Sigmoid colon (tissue), 7 donors: ENCODE measurements at places on chromosomes 3 and 15. TPM values are rescaled to one million over a fixed set of nuclear protein-coding genes. Genes with fewer than 3 reads are reported as not detected.

DNA sequence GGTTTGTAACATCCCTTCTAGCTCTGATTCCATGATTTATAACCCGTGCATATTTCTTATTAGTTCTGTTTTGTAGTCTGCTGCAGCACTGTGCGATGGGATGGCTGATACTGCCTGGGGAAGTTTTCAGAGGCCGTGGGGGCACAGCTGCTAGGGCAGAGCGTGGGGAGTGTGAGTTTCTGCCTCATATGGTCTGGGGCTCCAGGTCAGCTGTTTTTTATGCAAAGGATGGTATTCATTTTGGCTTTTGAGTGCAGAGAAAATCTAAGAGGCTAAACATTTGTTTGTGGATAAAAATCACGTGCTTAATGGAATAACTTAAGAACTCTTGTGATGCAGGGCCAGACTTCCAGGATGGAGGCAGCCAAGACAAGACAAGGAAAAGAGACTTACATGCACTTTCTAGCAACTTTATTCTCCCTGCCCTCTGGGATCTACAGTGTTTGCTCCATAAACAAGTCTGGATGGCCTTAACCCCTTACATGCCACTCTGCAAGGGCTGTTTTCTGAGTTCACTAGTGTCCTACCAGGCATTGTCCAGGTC, 45.5 kb upstream of the CFAP161 start:
- no peak for DNase-seq

- DNase-seq: no peak
Measured at GRCh38 chr3:148083526-148084182, 614.0 kb upstream of the AGTR1 start.

- no peak for DNase-seq
Measured at GRCh38 chr3:104546301-104546700, 820.4 kb upstream of the ALCAM start.

DNA sequence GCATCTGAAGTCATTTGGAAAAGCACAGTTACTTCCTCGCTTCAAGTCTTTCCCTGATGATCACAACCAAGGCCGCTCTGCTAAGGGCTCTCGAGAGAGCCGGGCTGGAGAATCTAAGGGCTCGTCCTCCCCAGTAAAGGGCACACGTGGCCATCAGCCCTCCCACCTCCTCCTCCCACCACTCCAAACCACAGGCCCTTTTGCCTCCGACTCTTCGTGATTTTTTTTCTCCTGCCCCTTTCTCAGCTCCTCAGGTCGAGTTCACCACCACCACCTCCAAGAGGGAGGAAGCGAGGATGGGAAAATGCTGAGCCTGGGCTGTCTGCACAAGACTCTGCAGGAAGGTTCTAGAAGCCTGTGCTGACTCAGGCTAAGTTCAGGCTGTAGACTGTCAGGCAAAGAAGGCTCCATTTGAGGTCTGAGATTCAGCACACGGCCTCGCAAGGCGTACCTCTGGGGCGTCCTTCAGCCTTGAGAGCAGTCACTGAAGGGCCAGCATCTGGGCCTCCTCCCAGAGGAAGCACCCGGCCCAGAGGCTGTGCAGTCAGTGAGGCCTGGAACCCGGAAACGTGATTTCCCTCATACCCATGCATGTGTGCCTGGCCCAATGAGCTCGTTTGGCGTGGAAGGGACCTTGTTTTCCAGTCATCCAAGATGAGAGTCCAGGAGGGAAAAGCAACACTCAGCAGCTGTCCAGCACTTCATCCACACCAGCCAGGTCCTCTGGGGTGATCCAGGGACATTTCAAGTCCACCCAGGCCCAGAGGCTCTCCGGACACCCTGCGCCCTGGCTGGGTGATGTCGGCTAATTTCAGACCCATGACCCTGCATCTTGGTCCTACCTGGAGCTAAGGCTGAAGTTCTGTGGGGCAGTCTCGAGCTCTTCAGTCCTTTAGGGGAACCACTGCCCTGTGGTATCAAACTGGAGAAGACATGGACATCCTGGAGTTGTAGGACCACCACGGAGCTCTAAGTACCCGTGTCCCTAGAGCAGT, 196.8 kb downstream of the XXYLT1 start:
- peak; percentile 51 for DNase-seq

GRCh38 chr15:94844538-94845389, 613.4 kb downstream of the MCTP2 start:
- DNase-seq: peak; percentile 79

The GPR171 gene
- total RNA-seq: 2.6 TPM

The SPINT1 gene
- total RNA-seq: 2.5 TPM

The PCOLCE2 gene
- total RNA-seq: 33.9 TPM

GRCh38 chr3:41111011-41111410, 88.3 kb upstream of the CTNNB1 start:
- DNase-seq: no peak

The MELTF gene
- total RNA-seq: 3.6 TPM

GRCh38 chr3:47909607-47910006, 106.6 kb downstream of the MAP4 start:
- no peak for DNase-seq

The MAGEL2 gene
- total RNA-seq: 0.54 TPM

DNA sequence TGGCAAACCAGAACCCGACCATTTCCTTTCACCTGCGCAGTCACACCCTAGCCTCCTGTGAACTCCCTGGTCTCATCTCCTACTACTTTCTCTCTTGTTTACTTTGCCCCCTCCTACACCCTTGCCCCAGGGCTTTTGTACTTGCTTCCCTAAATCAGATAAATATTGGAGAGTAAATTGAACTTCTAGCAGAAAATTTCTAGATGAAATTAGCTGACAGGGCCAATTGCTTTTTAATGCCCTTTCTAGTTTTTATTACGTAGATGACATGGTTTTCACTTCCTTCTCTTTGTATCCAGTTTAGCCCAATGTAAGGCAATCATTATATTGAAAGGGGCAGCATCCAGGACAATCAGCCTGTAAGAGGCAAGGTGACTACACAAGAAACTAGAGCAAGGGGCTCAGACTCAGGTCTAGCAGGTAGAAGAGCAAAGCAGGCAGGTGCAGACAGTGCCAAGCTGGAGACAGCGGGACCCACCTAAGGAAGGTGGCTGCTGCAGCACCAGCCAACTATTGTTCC, 56.2 kb upstream of the TOPAZ1 start:
- DNase-seq: no peak

- no peak for DNase-seq
Measured at GRCh38 chr15:68787609-68788263, 33.0 kb downstream of the ANP32A start.
